T-helper 17 cell (primary cell): ENCODE measurements at places on chromosomes 5 and 9. TPM values are rescaled to one million over a fixed set of nuclear protein-coding genes. Genes with fewer than 3 reads are reported as not detected.

- no peak for DNase-seq
These were observed 753.2 kb upstream of the RIOK2 start for GRCh38 chr5:97936231-97936630.

- no peak for DNase-seq
These were observed 49.1 kb downstream of the NDST1 start for GRCh38 chr5:150556859-150557508.

GRCh38 chr5:132915681-132916080, 42.2 kb downstream of the LEAP2 start:
- DNase-seq, result no peak

BARX1 gene
- not detected for total RNA-seq

SAP30L gene
- total RNA-seq, result 25.0 TPM
